ENCODE measurements at places on chromosomes 13 and 19. TPM values are rescaled to one million over a fixed set of nuclear protein-coding genes. Genes with fewer than 3 reads are reported as not detected.

GRCh38 chr13:20654156-20654555, 49.3 kb upstream of the IL17D start:
- H3K4me1 ChIP-seq: no peaks in the 10 kb centered on the region
- H3K4me3 ChIP-seq: no peak overlapping the region
- no peaks in the 10 kb centered on the region for H3K36me3 ChIP-seq
- H3K27ac ChIP-seq: no peak overlapping the region
- no peaks in the 10 kb centered on the region for H3K27me3 ChIP-seq

DNA sequence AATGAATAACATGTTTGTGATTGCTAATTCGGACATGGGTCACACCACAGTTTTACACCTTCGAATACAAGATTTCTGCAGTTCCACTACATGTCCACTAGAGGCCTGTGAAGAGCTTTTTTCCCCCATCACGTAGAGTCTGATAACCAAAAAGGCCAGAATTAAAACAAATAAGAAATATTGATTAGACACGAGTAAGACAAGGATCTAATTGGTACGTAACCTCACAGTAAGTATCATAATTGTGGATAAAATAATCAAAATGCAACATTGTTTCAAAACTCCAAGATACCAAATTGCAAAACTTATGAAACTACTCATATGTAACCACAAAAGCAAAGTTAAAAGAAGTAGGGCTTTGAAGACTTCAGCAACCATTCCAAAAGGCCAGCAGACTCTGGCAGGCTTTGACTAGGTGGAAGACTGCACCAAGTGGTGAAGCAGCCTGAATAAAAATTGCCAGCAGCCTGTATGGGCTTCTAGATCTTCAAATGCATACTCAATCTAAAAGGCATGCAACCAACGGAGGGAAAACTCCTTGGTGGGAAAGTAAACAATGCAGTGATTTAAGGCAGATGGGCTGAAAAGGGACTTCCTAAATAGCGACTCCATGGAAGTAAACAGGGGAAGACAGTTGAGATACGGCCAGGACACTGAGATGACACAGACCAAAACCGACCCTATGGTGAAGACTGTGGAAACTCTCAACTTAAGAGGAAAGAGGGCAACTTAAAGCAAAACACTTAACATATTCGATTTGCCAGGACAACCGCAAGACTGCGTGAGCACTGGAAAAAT, 56.7 kb downstream of the STARD13 start:
- peaks cover 4% of the 10 kb centered on the region for H3K36me3 ChIP-seq
- DNase-seq: no peak
- peak overlapping the region; percentile 94 for H3K27ac ChIP-seq
- H3K4me3 ChIP-seq: peak overlapping the region; percentile 21
- peaks cover 26% of the 10 kb centered on the region for H3K4me1 ChIP-seq

IRGC gene
- total RNA-seq: not detected

DNA sequence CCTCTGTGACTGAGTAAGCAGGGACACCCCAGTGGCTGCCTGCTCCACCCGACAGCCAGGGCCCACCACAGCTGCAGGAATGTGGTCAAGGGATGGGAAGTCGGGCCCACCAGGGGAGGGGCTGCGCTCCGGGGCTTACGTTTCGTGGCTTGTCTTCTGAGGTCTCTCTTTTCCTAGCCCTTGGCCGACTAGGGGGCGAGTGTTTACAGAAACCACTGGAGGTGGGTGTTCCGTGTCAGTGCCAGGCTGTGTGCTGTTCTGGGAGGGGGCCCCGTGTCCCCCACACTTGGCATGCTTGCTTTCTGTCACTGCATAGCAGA, 4.5 kb downstream of the ADAT3 start:
- no peak for DNase-seq
- H3K4me3 ChIP-seq: no peak overlapping the region

GRCh38 chr19:6516659-6517291, 14.1 kb upstream of the TNFSF9 start:
- DNase-seq: peak; percentile 58
- peaks cover 12% of the 10 kb centered on the region for H3K4me1 ChIP-seq
- H3K27ac ChIP-seq: peak overlapping the region; percentile 36
- H3K36me3 ChIP-seq: no peaks in the 10 kb centered on the region
- H3K27me3 ChIP-seq: no peaks in the 10 kb centered on the region
- peak overlapping the region; percentile 50 for H3K4me3 ChIP-seq

CCL25 gene
- total RNA-seq: not detected

DNA sequence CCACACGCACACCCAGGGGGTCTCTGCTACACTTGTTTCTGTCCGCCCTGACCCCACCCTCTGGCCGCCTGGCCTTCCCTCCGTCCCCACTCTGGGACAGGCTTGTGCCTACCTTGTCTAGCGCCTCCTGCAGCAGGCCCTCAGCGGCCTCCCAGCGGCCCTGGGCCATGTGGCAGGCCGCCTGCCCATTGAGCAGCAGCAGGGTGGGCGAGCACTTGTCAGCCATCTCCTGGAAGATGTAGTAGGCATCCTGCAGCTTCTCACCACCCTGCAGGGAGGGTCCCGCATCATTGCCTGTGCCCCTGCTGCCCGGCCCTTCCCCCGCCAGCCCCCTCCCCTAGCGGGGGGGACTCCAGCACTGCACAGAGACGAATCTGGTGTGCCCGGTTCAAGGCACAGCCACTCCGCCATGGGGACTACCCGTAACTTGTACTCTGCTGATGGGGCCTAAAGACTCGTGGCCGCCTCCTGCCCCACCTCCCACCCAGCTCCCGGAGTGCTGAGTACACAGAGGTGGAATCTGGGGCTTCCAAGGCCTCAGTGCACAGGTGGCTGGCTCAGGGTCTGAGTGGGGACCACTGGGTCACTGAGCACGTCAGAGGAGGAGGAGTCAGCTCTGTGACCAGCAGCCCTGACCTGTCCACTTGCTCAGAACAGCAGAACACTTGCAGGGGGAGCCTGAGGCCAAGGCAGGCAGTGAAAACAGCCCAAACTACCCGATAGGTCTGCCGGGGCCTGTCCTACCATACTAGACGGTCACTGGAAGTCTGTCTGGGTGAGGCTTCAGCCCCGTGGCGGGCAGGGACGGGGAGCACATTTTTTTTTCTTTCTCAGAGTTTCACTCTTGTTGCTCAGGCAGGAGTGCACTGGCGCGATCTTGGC, 7.4 kb upstream of the CERS1 start:
- peaks cover 61% of the 10 kb centered on the region for H3K4me1 ChIP-seq
- peaks cover 91% of the 10 kb centered on the region for H3K36me3 ChIP-seq
- H3K27ac ChIP-seq: peak overlapping the region; percentile 85
- H3K4me3 ChIP-seq: no peak overlapping the region
- H3K27me3 ChIP-seq: no peaks in the 10 kb centered on the region

BRME1 gene
- 7.2 TPM for total RNA-seq

LILRB5 gene
- 2.4 TPM for total RNA-seq

- no peak overlapping the region for H3K4me3 ChIP-seq
- H3K4me1 ChIP-seq: no peaks in the 10 kb centered on the region
- no peaks in the 10 kb centered on the region for H3K27me3 ChIP-seq
- peaks cover 10% of the 10 kb centered on the region for H3K36me3 ChIP-seq
- DNase-seq: no peak
Observed at GRCh38 chr19:46776927-46777911, 11.2 kb downstream of the SLC1A5 start.

CEACAM7 gene
- total RNA-seq: not detected

DNA sequence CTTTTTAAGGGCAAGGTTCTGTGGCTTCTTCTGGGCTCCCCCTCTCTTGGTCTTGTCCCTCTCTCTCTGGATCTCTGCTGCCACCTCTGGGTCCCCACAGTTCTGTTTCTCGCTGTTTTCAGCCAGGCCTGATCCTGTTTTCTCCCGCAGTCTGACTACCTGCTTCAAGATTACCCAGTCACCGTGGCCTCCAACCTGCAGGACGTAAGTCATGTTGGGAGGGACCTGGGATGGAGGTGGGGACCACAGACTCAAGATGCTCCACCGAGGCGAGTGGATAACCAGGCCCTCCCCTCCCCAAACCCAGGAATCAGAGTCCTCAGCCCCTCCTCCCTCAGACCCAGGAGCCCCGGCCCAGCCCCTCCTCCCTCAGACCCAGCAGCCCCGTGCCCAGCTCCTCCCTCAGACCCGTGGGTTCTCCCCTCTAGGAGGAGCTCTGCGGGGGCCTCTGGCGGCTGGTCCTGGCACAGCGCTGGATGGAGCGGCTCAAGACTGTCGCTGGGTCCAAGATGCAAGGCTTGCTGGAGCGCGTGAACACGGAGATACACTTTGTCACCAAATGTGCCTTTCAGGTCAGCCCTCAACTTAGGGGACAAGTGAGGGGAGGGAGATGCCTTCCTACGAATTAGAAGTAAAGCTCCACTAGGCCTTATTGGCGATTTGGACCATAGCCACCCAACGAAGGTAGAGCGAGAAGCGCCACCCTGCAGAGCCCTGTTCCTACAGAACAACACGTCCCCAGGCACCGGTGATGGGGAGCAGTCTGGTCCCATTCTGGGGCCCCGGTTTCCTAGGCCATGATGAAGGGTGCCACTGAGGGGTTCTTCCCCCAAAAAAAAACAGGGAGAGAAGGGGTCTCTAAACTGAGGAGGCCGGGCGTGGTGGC, 2.2 kb downstream of the FLT3LG start:
- DNase-seq: no peak
- H3K36me3 ChIP-seq: peaks cover 3% of the 10 kb centered on the region
- H3K4me3 ChIP-seq: no peak overlapping the region
- peaks cover 2% of the 10 kb centered on the region for H3K27me3 ChIP-seq

STK11 gene
- total RNA-seq: 35.4 TPM

DNA sequence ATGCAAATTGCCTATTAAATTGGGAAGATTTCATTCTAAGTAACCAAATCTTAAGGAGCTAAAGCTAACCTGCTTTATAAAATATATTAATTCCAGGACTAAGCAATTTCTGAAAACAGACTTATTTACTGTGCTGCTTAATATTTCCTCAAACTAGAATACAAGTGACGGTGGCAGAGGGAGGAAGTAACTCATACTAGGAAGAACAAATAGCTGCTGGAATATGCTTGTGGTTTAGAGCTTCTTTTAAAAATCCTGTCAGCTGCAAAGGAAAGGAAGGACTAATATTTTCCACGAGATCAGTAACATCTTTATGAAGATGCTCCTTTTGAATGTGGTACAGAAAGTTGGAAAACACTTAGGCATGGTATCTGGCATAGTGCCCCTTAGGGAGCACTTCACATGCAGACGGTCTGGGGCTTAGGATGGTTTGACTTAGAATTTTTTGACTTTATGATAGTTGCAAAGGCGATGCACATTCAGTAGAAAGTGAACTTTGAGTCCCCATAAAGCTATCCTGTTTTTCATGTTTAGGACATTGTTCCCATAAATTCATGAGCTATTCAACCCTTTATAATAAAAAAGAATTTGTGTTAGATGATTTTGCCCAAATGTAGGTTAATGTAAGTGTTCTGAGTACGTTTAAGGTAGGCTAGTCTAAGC, 3.4 kb upstream of the HNRNPA1L2 start:
- no peaks in the 10 kb centered on the region for H3K4me1 ChIP-seq
- DNase-seq: no peak
- no peak overlapping the region for H3K4me3 ChIP-seq
- peaks cover 4% of the 10 kb centered on the region for H3K36me3 ChIP-seq

GRCh38 chr19:52335768-52336116, 301 bp upstream of the ZNF610 start:
- peak overlapping the region; percentile 36 for H3K27ac ChIP-seq
- H3K4me3 ChIP-seq: peak overlapping the region; percentile 85
- peaks cover 4% of the 10 kb centered on the region for H3K4me1 ChIP-seq
- H3K27me3 ChIP-seq: no peaks in the 10 kb centered on the region

DNA sequence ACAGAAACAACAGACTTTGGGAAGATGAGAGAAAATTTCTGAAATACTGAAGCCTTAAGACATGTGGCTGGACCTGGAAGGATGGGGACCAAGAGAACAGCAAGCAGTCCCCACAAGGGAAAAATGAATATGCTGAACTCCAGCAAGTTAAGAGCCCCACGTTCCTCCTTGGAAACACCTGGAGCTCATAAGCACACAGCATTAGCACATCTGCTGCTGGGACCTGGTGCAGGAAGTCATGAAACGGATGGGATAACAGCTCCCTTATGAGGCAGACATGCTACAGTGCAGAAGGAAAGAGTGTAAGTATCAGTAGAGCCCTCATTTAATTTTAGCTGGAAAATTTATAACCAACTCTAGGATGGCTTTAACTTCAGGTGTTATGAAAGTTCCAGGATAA, 67.3 kb downstream of the SLC15A1 start:
- no peaks in the 10 kb centered on the region for H3K27me3 ChIP-seq
- H3K4me1 ChIP-seq: no peaks in the 10 kb centered on the region
- no peak overlapping the region for H3K4me3 ChIP-seq

DNA sequence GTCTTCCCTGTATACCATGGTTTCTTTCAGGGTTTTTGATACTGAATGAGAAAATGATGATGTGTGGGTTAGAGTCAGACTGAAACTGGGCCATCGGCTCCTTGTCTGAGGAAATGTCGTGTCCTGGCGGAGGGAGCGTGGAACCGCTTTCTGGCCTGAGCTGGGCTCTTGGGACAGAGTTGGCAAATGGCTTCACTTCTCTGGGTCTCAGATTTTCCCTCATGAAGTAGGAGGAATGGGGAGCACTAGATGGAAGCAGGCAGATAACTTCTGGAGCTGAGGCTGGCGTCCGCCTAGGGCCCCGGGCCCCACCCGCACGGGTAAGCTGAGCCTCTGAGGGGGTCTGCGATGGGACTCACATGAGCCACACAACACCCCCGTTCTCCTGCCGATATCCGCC, 133.3 kb upstream of the WASF3 start:
- H3K27me3 ChIP-seq: no peaks in the 10 kb centered on the region
- H3K4me1 ChIP-seq: peaks cover 20% of the 10 kb centered on the region
- no peak overlapping the region for H3K27ac ChIP-seq
- H3K4me3 ChIP-seq: no peak overlapping the region
- H3K36me3 ChIP-seq: no peaks in the 10 kb centered on the region
- no peak for DNase-seq

MBD3L1 gene
- total RNA-seq: not detected

Data from spinal cord (tissue), 10 donors.